A549 treated with DMSO at 1 μM for 4 hours (cell line): ENCODE measurements at places on chromosomes 5 and 9. TPM values are rescaled to one million over a fixed set of nuclear protein-coding genes. Genes with fewer than 3 reads are reported as not detected.

PAEP gene
- 0.13 to 0.46 TPM (median 0.20 TPM) in 3 of 5 replicates, not detected in the others for total RNA-seq

KIF20A gene
- 43.0 to 53.6 TPM (median 47.9 TPM) in 5 replicates for total RNA-seq

CRHBP gene
- 0.09 to 0.16 TPM (median 0.14 TPM) in 3 of 5 replicates, not detected in the others for total RNA-seq

ANKRD31 gene
- 0.05 to 0.08 TPM (median 0.08 TPM) in 5 replicates for total RNA-seq

C9orf50 gene
- total RNA-seq = 0.08 TPM in 1 of 5 replicates, not detected in the others

LEAP2 gene
- total RNA-seq = 0.55 to 1.5 TPM (median 1.1 TPM) in 5 replicates

LCP2 gene
- total RNA-seq = not detected in 5 replicates

HAVCR2 gene
- total RNA-seq = 0.23 to 0.63 TPM (median 0.40 TPM) in 5 replicates

GALT gene
- total RNA-seq = 13.9 to 19.7 TPM (median 19.1 TPM) in 5 replicates

FCN2 gene
- total RNA-seq = not detected in 5 replicates

RANBP17 gene
- total RNA-seq = 2.5 to 3.8 TPM (median 3.2 TPM) in 5 replicates

EMB gene
- total RNA-seq = 5.8 to 8.1 TPM (median 6.9 TPM) in 5 replicates

COL23A1 gene
- total RNA-seq = not detected in 5 replicates
